COR-L47 (cell line): ENCODE measurements at places on chromosomes 6 and 20.

- no peak for DNase-seq
Observed at GRCh38 chr6:26524722-26525370, 13.3 kb upstream of the HMGN4 start.

GRCh38 chr6:40358473-40359460 is 228.4 kb downstream of the LRFN2 start:
- no peak for DNase-seq

DNA sequence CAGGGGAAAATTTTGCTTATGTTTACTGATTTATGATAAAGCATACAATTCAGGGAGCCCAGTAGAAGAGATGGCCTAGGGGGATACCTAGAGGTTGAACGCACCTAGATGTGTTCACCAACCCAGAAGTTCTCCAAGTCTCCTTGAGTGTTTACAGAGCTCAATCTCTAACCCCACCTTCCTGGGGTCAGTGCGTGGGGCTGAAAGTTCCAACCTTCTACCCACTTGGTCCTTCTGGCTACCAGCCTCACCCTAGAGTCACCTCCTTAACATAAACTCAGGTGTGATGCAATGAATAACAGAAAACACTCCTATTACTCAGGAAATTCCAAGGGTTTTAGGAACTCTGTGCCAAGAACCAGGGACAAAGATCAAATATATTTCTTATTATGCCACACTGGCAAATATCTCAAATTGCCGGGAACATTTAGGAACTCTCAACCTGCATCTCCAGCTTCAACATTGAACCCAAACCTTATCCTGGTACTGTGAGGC is 26.4 kb downstream of the AFG1L start:
- DNase-seq: no peak

DNA sequence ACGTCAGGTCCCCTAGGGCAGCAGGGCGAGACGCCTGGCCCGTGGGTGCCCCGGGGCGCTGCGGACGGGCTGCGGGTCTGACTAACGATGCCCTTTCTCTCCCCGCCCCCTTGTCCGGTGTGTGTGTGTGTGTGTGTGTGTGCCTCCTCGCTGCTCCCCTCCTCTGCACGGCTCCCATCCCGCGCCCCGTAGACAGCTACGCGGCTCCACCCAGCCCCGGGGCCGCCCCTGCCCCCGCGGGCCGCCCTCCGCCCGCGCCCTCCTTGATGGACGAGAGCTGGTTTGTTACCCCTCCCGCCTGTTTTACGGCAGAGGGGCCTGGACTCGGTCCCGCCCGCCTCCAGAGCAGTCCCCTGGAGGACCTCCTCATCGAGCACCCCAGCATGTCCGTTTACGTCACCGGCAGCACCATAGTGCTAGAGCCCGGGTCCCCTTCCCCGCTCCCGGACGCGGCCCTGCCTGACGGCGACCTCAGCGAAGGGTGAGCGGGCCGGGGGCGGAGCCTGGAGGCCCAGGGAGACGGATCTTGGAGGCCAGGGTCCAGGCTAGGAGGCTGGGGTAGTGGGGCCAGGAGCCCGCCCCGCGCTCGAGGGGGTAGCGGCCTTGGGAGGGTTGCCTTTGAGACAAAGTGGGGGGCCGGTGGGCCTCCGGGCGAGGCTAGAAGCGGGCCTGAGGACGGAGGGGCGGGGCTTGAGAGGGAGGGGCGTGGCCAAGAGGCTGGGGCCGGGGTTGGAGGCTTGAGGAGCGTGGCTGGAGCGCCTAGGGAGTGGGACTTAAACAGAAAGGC is 5.1 kb downstream of the TP53INP2 start:
- DNase-seq: peak; percentile 76
